ENCODE measurements at places on chromosomes 5 and 9.

- no peak for DNase-seq
Observed at GRCh38 chr5:83388608-83389007, 82.9 kb upstream of the VCAN start.

DNA sequence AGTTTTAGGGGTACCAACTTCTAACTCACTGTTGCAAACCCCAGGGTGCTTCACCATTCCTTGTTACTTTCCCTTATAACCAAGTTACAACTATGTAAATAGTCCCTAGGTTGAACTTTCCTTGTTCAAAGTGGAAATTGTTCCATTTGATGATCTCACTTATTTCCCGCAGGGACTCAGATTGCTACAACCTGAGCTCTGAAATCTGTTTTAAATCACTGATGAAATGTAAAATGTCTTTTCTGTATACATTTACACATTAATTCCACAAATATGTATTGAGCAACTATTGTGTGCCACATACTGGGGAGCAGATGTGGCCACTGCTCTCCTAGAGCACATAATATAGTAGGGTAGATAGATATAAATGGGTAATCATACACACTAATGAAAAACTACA is 69.1 kb upstream of the TARS1 start:
- DNase-seq = no peak

DNA sequence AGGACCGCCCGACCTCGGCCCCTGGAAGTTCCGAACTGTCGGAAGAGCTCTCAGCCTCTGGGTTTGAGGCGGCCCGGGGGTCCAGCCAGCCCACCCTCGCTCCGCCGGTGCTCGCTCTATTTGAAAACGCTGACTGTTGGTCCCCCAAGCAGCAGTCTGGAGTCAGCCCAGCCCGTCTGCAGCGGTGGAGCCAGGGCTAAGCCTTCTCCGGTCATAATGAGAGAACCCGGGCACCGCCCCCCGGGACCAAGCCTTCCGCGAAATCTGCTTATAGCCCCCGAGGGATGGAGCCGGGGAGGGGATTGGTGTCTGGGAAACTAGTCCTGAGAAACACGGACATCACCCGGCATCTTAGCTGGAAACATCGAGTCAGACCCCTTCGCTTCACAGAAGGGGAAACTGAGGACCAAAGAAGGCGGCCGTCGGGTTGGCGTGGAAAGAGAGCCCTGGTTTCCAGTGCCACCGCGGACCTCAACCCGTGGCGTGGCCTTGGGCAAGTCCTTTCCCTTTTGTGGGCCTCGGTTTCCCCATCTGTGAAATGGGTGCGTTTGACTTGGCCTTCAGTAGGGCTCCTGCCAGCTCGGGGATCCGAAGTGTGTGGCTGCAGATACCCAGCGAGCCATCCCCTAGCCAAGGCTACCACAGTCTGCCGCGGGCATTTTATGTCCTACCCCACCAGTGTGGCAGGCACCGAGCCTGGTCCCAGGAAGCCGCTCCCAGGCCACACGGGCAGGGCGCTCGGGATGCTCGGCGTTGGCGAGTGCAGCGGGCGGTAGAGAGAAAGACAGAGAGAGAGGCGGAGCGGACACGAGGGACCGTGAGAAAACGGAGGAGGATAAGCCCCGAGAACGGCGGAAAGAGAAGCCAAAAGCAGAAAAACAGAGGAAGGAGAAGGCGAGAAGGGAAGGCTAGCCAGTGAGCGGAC is 857 bp downstream of the ADAM19 start:
- DNase-seq = no peak

DNA sequence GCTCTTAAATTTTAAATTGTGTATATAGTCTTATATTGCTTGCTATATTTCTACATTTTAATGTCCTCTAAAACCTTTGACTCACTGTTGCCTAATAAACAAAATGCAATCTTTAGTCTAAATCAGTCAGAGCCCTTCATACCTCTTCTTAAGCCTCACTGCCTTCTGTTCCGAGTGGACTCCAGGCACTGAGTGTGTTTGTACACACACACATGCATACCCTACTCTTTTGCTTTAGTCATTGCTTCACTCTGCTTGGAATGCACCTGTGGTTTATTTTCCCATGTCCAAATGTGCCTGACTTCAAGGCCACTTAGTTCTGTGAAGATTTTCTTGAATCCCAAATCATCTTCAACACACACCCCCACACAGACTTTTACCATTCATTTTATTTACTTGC is 60.9 kb downstream of the SLC12A2 start:
- no peak for DNase-seq

DNA sequence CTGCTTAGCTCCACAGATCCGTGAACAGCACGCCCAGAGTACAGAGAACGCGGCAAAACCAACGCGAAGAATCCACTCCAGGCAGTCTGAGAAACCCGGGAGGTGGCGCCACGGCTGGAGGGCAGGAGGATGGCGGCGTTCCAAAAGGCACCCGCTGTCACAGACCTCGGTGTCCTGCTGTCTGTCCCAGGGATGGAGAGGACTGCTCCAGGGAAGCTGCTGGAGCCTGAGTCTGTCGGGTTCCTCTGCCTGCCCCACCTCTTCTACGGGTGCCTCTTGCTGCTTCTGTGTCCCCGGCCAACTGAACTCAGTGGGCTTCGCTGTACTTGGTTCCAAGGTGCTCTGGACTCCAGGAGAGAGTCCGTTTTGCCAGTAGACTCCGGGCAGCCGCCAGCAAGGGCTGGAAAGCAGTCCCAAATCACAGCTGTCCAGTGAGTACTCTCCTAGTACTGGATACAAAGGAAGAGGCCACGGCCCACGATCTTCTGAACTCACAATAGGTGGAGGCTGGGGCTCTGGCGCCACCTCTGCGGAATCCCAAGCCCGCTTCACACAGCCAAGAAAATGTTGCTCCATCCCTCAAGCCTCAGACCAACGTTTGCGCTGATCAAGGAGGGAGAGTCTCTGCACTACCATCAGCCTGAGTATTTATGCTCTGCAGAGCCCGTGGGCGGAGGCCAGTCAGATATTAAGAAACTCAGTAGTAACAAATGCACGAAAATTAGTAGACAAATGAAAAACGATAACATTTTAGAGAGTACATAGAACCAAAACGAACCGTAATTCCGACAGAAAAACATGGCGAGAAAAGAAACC is 440 bp downstream of the ANXA2R start:
- peak; percentile 54 for DNase-seq

- no peak for DNase-seq
Observed at GRCh38 chr5:98064118-98064685, 709.3 kb upstream of the RGMB start.

GRCh38 chr5:96855031-96855872 is 21.0 kb upstream of the ERAP2 start:
- DNase-seq = no peak

- no peak for DNase-seq
Observed at GRCh38 chr9:112489039-112489546, 2.5 kb downstream of the KIAA1958 start.

GRCh38 chr5:55551358-55551757 is 16.6 kb upstream of the PLPP1 start:
- DNase-seq = no peak

- no peak for DNase-seq
Observed at GRCh38 chr5:113194125-113194524, 217.5 kb downstream of the DCP2 start.

GRCh38 chr9:129070696-129071525 is 10.0 kb upstream of the DOLPP1 start:
- no peak for DNase-seq

GRCh38 chr5:36392818-36393217 is 91.1 kb upstream of the RANBP3L start:
- DNase-seq = no peak

GRCh38 chr9:118961857-118962256 is 407.4 kb downstream of the BRINP1 start:
- no peak for DNase-seq

DNA sequence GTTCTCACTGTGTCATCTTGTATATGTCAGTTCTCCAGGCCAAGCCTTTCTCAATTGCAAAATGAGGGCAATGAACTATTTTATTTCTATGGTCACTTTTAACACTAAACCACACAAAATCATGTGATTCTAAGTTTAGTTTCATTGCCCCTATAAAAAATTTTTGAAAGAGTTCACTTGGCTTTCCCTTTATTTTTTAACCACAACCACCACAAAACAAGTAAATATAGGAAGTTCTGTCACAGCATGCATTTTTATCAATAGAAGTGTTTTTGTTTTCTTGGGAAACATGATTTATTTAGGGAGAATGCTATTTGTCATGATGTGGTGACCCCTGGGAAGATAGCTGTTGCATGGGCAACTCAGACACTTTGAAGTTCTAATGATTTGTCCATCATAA is 169.1 kb downstream of the CSNK1G3 start:
- DNase-seq = no peak

DNA sequence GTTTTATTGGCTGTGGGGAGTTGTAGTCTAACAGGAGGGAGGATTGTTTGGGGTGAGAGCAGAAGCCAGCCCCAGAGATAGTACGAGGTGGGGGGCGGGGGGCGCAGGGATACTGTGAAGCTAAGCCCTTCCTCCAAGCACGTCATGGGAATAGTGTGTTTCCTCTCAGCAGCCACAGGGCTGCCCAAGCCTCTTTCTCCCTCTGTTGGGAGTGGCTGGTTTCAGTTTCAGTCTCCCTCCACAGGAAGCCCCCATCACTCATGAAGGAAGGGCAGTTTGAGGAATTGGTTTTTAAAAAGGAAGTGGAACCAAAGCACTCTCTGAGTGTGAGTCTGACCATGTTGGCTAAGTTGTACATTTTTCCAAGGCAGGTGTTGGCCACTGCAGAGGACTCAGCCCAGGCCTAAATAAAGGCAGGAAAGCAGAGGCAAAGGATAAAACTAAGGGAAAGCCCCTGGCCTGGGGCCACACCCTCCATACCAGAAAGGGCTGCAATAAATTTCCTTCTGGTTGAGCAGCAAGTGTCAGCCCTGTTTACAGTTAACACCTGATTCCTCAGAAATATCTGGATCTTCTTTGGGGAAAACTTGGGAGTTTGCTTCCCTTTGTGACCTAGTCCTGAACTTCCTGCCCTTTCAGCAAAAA is 3.2 kb downstream of the RAB24 start:
- DNase-seq = no peak

DNA sequence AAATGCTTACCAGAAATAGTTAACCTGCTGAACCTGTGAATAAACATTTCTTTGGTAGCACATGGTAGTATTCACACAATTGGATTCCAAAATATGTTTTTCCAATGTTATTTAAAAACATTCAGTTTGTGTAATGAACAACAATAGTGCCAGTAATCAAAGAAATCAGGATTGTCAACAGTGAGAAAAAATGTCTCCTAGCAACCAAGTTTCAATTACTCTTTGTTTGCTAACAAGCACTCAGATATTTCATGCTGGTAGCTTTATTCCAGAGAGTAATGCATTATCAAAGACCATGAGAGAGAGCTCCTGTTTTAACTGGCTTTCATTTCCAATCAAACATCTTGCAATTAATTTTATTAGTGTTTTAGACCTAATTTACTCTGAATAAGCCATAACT is 768.1 kb upstream of the GRAMD2B start:
- DNase-seq = no peak

GRCh38 chr9:81465468-81466011 is 223.8 kb downstream of the TLE1 start:
- DNase-seq = no peak

- no peak for DNase-seq
Observed at GRCh38 chr9:19512103-19512832, 103.5 kb downstream of the ACER2 start.

DNA sequence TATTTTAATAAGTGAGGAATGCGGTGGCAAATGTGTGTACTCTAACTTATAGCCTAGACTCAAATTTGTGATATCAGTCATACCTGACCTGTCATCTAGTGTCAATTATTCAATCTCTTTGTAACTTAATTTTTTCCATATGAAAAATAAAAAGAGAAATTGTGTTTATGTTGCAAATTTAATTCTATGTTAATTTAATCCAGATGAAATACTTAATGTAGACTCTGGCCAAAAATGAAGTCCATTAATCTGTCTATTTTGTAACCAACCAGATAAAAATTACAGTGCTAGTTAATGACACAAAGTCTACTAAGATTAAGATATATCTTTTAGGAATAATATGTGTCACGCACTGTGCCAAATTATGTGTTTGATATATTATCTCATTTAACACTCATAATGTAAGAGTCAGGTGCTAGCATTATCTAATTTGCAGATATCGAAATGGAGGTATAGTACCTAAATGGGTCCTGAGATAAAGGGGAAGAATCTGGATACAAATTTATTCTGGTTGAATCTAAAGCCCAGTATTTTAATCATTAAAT is 712.1 kb downstream of the KCTD16 start:
- DNase-seq = no peak

DNA sequence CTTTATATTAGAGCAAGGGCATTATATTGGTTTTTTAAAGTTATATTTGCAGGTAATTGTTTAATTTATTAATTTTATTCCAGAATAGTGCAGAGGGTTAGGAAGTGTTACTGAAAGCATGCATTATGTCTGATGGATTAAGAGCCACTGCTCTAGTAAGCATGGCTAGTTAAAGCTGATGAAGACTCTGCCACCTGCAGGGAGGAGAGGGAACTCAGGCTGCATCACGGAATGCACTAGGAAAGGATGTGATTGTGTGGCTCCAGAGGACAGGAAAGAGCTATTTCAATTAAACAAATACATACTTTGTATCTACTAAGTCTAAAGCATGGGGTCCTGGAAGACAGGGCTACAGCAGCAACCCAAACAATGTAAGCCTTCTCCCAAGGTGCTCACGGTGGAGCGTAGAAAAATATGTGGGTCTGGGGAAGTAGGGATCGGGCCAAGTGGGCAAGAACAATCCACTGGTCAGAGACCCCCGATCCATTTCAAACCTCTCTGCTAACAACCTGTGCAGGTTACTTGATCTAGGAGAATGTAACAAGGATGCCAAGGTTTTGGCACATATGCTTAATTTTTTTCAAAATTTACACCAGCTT is 15.3 kb upstream of the GRXCR2 start:
- DNase-seq = no peak

DNA sequence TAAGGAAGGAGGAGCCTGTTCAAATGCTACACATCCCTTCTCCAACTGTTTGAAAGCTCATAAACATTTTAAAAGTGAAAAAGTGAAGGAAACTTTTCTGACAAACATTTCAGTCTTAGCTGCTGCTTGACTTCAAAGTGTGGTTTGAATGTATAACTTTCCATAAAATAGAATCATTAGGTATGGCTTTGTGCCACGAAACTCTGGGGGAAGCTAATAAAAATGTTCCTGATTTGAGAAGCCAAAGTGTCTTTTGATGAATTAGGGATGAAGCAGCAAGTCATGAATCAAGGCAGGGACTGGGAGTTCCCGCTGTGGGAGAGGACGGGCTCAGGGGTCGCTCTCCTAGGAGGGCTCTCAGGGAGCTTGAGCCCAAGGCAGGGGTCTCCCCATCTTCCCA is 15.3 kb downstream of the MVB12B start:
- no peak for DNase-seq

DNA sequence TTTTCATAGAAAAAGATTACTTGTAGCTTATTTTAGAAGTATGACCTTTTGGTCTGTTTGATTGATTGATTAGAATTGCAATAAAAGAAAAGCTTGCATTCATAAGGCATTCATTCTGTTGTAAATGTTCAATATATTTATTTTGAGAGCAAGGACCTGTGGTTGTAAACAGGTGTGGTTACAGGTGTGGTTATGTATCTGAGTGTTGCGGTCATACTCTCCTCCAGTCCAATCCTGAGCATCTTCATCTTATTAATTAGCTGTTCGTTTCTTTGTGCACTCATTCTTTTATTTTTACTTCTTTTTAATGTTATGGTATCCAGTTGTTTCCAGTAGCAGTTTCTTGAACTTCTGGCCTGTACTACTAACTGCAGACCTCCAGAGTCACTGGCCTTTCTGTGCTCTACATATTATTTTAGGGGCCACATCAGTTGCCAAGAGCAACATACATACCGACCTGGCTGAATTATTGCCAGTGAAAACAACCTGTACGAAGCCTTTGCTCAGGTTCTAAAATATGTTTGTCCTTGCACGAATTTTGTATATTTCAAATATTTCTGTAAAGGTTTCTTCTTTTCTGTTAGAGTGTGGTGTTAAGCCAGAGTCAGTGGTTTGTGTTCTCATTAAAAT is 128.7 kb downstream of the CDC42SE2 start:
- no peak for DNase-seq

Measured in stimulated activated CD4-positive, alpha-beta T cell treated with anti-CD3 and anti-CD28 coated beads, Interleukin-2, amount 100 ng/mL, for 48 hours (primary cell).